ENCODE measurements at places on chromosomes 13 and 19. TPM values are rescaled to one million over a fixed set of nuclear protein-coding genes. Genes with fewer than 3 reads are reported as not detected.
A peak's percentile ranks its signal among the peaks of the same experiment; 100 is the strongest.

DNA sequence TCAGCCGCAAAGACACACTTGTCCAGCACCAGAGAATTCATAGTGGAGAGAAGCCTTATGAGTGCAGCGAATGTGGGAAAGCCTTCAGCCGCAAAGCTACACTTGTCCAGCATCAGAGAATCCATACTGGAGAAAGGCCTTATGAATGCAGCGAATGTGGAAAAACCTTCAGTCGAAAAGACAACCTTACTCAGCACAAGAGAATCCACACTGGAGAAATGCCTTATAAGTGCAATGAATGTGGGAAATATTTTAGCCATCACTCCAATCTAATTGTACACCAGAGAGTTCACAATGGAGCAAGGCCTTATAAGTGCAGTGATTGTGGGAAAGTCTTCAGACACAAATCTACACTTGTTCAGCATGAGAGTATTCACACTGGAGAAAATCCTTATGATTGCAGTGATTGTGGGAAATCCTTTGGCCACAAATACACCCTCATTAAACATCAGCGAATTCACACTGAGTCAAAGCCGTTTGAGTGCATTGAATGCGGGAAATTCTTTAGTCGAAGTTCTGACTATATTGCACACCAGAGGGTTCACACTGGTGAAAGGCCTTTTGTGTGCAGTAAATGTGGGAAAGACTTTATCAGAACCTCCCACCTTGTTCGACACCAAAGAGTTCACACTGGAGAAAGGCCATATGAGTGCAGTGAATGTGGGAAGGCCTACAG, 6.8 kb downstream of the ZNF134 start:
- no peak for DNase-seq
- H3K4me3 ChIP-seq: no peak overlapping the region
- H3K4me1 ChIP-seq: peaks cover 42% of the 10 kb centered on the region
- H3K36me3 ChIP-seq: peaks cover 73% of the 10 kb centered on the region
- no peak overlapping the region for H3K27ac ChIP-seq

DNA sequence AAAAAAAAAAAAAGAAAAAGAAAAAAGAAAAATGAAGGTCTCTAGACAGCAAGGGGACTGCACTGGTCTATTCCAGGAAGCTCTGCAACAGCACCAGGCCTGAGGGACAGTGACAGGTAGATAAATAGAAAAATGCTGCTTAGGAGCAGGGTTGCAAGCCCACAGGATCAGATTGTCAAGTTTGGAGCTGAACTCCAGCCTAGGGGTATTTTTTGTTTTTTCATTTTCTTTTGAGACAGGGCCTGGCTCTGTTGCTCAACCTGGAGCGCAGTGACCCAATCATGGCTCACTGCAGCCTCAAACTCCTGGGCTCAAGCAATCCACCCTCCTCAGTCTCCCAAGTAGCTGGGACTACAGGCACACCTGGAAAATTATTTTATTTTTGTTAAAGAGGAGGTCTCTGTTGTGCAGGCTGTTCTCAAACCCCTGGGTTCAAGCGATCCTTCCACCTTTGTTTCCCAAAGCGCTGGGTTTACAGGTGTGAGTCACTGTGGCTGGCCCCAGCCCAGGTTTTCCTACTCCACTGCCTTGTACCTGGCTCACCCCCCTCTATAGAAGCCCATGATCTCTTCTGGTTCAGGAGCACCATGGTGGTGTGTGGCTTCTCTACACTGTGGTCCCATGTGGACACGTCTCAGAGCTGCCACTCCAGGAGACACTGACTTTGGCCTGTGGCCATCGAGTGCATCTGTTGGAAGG, 23.9 kb downstream of the POP4 start:
- no peak overlapping the region for H3K4me3 ChIP-seq
- DNase-seq: no peak
- H3K36me3 ChIP-seq: no peaks in the 10 kb centered on the region
- H3K4me1 ChIP-seq: no peaks in the 10 kb centered on the region
- H3K27me3 ChIP-seq: no peaks in the 10 kb centered on the region

KLK2 gene
- polyA plus RNA-seq: not detected

PNPLA6 gene
- polyA plus RNA-seq: 4.1 TPM

GRCh38 chr19:12159773-12160414, 3.0 kb upstream of the ZNF136 start:
- DNase-seq: no peak
- no peak overlapping the region for H3K27ac ChIP-seq
- H3K36me3 ChIP-seq: peaks cover 7% of the 10 kb centered on the region

GRCh38 chr19:44447916-44448674, at the start of gene ZNF229:
Gene ZNF229 (minus strand): TSS chr19:44448472. CDS start chr19:44442847, 5,625 bp downstream.
- peaks cover 55% of the 10 kb centered on the region for H3K36me3 ChIP-seq
- peak within 1 kb of the TSS; percentile 88 for H3K4me3 ChIP-seq
- peaks cover 21% of the 10 kb centered on the region for H3K27me3 ChIP-seq
- H3K27ac ChIP-seq: peak within 1 kb of the TSS; percentile 86
- H3K4me1 ChIP-seq: peaks cover 7% of the 10 kb centered on the region
- DNase-seq: peak; percentile 79

COMMD6 gene
- 635 TPM for polyA plus RNA-seq

- H3K27me3 ChIP-seq: no peaks in the 10 kb centered on the region
- H3K4me1 ChIP-seq: no peaks in the 10 kb centered on the region
- H3K36me3 ChIP-seq: no peaks in the 10 kb centered on the region
These were observed 55.7 kb downstream of the TM9SF2 start for GRCh38 chr13:99556867-99557443.

- H3K27ac ChIP-seq: peak overlapping the region; percentile 44
- H3K36me3 ChIP-seq: no peaks in the 10 kb centered on the region
These were observed 644 bp downstream of the MED26 start for GRCh38 chr19:16627193-16627927.

- H3K27me3 ChIP-seq: no peaks in the 10 kb centered on the region
- no peak overlapping the region for H3K27ac ChIP-seq
- no peak overlapping the region for H3K4me3 ChIP-seq
- no peak for DNase-seq
- H3K4me1 ChIP-seq: no peaks in the 10 kb centered on the region
These were observed 139.6 kb downstream of the RXFP2 start for GRCh38 chr13:31878955-31879354.

DNA sequence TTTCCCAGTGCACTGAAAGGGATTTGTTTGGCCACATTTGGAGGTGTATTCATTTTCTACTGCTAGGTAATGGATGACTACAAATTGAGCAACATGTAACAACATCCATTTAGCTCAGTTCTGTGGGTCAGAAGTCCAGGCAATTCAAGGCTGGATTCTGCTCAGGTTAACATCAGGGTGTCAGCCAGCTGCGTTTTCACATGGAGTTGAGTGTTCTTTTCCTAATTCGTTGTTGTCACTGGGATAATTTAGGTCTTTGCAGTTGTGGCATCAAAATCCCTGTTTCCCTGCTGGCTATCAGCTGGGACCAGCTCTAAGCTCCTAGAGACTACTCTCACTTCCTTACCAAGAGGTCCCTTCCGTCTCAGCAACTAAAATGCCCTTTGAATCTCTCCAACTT, 25.4 kb downstream of the MIR17HG start:
- no peaks in the 10 kb centered on the region for H3K27me3 ChIP-seq
- H3K4me1 ChIP-seq: peaks cover 9% of the 10 kb centered on the region
- H3K4me3 ChIP-seq: no peak overlapping the region
- no peaks in the 10 kb centered on the region for H3K36me3 ChIP-seq
- DNase-seq: no peak

DNA sequence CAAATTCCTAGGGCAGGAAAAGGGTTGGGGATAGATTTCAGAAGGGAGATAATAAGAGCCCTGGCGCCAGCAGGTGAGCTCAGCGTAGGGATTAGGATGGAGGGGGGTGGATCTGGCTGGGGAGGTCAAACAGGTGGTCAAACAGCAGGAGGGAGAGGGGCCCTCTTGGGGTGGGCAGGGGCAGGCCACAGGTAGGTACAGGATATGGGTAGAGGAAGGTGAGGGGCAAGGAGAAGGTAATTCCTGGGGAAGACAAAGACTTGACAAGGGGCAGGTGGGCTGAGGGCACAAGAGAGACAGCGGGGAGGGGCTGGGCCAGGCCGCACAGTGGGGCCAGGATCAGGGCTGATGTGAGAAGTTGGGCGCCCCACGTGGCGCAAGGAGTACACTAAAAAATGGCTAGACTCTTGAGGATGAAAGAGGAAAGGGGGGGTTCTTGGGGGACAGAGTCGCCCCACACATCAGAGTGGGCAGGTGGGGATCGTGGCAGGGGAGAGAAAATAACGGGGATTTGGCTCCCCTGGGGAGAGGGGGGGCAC, 713 bp downstream of the KRI1 start:
- peak overlapping the region; percentile 89 for H3K4me3 ChIP-seq
- H3K4me1 ChIP-seq: peaks cover 53% of the 10 kb centered on the region
- H3K36me3 ChIP-seq: no peaks in the 10 kb centered on the region
- H3K27ac ChIP-seq: peak overlapping the region; percentile 74
- no peaks in the 10 kb centered on the region for H3K27me3 ChIP-seq

PVR gene
- not detected for polyA plus RNA-seq

GRCh38 chr13:40331802-40332201, 334.6 kb downstream of the FOXO1 start:
- H3K27me3 ChIP-seq: no peaks in the 10 kb centered on the region
- DNase-seq: no peak
- peaks cover 17% of the 10 kb centered on the region for H3K4me1 ChIP-seq
- no peaks in the 10 kb centered on the region for H3K36me3 ChIP-seq
- H3K27ac ChIP-seq: no peak overlapping the region

- no peaks in the 10 kb centered on the region for H3K27me3 ChIP-seq
- peaks cover 29% of the 10 kb centered on the region for H3K4me1 ChIP-seq
- H3K36me3 ChIP-seq: peaks cover 15% of the 10 kb centered on the region
- no peak for DNase-seq
- no peak overlapping the region for H3K27ac ChIP-seq
- no peak overlapping the region for H3K4me3 ChIP-seq
These were observed 5.4 kb downstream of the TFDP1 start for GRCh38 chr13:113589961-113590339.

GRCh38 chr13:50911081-50911631, 1.6 kb downstream of the RNASEH2B start:
- H3K36me3 ChIP-seq: no peaks in the 10 kb centered on the region
- no peak for DNase-seq

PNMA8B gene
- 1.3 TPM for polyA plus RNA-seq

ZIM2 gene
- not detected for polyA plus RNA-seq

SIGLEC10 gene
- 43.9 TPM for polyA plus RNA-seq

DNA sequence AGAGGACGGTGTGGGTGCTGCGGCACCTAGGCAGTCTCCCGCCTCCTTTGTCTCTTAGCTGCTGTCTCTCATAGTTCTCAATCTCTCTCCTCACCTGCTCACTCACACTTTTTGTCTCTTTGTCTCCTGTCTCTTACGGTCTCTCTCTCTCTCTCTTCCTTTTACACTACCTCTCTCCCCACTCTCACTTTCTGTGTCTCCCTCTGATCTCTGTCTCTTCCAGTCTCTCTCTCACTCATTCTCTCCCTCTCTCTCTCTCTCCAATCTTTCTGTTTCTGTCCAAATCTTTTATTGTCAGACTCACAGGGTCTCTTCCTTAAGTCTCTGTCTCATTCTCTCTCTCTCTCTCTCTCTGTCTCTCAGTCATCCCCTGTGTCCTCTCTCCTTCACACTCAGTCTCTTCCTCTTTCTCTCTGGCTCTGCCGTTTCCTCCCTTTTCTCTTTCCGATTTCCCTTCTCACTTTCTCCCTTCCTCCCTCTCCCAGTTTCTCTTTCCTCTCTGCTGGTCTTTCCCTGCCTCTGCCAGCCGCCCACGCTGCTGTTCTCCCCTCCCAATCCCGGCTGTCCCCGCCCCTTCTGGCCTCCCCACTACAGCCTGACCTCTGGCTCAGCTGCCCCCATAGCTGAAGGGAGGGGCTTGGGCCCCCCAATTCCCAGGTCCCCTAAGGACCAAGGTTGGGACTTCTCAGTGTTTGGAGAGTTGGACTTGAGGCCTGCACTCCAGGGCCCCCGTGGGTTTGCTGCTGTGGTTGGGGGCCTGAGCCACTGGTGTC, at the start of gene PLEKHA4:
TSS of gene PLEKHA4 (minus strand) at position 504 of the 773 bp plus-strand sequence. CDS start 997 bp downstream, outside the sequence.
- H3K27ac ChIP-seq: no peak within 1 kb of the TSS
- peaks cover 12% of the 10 kb centered on the region for H3K36me3 ChIP-seq
- no peak within 1 kb of the TSS for H3K4me3 ChIP-seq
- no peak for DNase-seq

SIGLEC7 gene
- polyA plus RNA-seq: not detected

- H3K27ac ChIP-seq: no peak overlapping the region
- H3K36me3 ChIP-seq: no peaks in the 10 kb centered on the region
- no peak for DNase-seq
- H3K27me3 ChIP-seq: peaks cover 20% of the 10 kb centered on the region
These were observed 19.1 kb downstream of the POP4 start for GRCh38 chr19:29625186-29625651.

GRCh38 chr19:54873990-54874389, at the start of gene FCAR:
Gene FCAR (plus strand): TSS chr19:54874235. CDS start chr19:54874290, 55 bp downstream.
- no peaks in the 10 kb centered on the region for H3K36me3 ChIP-seq
- no peak within 1 kb of the TSS for H3K4me3 ChIP-seq
- no peak within 1 kb of the TSS for H3K27ac ChIP-seq
- DNase-seq: no peak
- H3K27me3 ChIP-seq: peaks cover 23% of the 10 kb centered on the region

- no peaks in the 10 kb centered on the region for H3K27me3 ChIP-seq
- H3K27ac ChIP-seq: peak overlapping the region; percentile 74
- no peak for DNase-seq
- peaks cover 38% of the 10 kb centered on the region for H3K36me3 ChIP-seq
These were observed 7.9 kb downstream of the CD37 start for GRCh38 chr19:49343123-49343522.

TGDS gene
- 10.8 TPM for polyA plus RNA-seq

- H3K4me3 ChIP-seq: no peak overlapping the region
- no peak for DNase-seq
- peaks cover 24% of the 10 kb centered on the region for H3K27me3 ChIP-seq
These were observed 47.7 kb upstream of the UQCRFS1 start for GRCh38 chr19:29260477-29261317.

BLVRB gene
- 26.0 TPM for polyA plus RNA-seq

DNA sequence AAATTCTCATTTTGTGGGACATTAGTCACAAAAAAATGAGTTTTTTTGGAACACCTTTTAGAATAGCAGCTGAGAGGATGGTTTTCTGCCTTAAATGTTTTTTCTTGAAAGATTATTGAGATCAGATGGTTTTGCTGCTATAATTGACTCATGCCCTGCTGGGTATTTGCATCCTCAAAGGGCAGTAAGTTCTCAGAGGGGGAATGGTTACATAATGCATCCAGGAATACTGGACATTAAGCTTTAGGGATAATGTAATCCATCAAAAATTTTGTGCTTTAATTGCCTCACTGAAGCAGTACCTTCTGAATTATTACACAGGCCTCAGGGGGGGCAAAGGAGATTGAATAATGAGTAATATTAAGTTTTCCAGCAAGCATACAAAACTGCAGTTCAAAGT, 866.3 kb upstream of the SPRY2 start:
- H3K27ac ChIP-seq: no peak overlapping the region
- H3K4me1 ChIP-seq: no peaks in the 10 kb centered on the region
- no peaks in the 10 kb centered on the region for H3K36me3 ChIP-seq
- H3K4me3 ChIP-seq: no peak overlapping the region
- no peak for DNase-seq

PABPC3 gene
- 0.08 TPM for polyA plus RNA-seq

DNA sequence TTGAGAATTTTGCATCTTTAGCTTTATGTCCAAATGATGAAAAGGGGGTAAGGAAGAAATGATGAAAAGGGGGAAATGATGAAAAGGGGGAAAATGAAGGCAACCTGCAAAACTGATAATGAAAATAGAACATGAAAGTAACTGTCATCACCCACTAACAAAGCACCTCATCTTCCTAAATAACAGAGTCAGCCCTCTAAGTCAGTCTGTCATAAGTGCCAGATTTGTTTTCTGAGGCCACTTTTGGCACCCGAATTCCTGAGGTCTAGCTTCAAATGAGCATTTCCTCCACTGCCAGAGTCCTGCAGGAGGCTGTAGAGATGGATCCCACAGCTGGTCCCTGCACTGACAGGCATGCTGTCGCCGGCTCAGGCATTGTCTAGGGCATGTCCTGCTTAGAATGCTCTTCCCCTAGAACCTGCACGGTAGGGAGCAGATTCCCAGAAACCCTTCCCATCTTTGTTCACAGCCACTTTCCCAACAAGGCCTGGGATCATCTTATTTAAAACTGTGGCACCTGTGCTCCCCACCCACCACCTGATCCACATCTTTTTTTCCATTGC, 25.3 kb downstream of the RAP2A start:
- peaks cover 10% of the 10 kb centered on the region for H3K36me3 ChIP-seq
- H3K4me3 ChIP-seq: no peak overlapping the region
- H3K27ac ChIP-seq: no peak overlapping the region
- H3K4me1 ChIP-seq: peaks cover 21% of the 10 kb centered on the region
